ENCODE measurements at places on chromosomes 2 and 18.

DNA sequence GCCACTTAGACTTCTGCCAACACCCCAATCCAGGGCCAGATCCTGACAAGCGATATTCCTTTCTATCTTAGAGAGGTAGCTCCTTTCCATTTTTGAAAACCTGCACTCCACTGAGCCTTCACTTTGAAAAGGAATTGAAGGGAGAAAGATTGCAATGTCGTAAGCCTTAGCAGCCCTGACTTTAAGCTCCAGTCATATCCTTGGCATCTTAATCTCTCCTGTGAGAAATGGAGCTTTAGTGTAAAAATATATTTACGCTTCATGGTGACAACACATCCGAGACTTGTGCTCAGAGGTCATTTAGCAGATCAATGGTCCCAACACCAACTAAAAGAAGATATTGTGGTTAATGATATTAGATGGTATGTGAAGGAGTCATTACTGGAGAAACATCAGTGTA, 235.8 kb upstream of the MEX3C start:
- DNase-seq: no peak

- DNase-seq: no peak
Measured at GRCh38 chr2:15298770-15299169, 262.4 kb downstream of the NBAS start.

DNA sequence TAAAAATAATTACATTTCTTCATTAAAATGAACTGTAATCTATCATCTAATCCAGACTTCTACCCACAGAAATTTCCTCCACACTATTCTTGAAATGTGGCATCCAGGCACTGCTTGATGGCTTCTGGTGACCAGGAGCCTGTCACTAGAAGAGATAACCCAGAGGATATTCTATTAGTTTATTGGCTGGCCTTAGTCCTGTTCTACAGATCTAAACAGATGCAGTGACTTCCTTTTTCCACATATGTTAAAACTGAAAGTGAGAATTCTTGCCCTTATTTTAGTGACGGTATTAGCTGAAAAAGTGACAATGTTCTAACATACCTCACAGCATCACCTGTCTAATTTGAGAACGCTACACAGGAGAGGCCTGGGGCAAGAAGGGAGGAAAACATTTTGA, 775.4 kb downstream of the TSN start:
- no peak for DNase-seq

DNA sequence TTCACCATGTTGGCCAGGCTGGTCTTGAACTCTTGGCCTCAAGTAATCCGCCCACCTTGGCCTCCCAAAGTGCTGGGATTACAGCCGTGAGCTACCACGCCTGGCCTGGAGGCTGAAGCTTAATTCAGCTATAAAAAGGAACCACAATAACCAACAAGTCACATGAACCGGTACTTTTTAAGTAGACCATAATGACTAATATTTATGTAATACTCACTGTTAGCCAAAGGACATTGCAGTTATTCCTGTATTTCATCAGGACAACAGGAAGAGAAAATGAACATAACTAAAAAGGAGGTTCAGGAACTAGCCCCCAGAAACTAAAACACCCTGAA, 49.0 kb upstream of the TMEM87B start:
- no peak for DNase-seq

GRCh38 chr18:46630991-46631390, 26.0 kb downstream of the LOXHD1 start:
- no peak for DNase-seq

- no peak for DNase-seq
Measured at GRCh38 chr18:60915160-60915559, 418.1 kb upstream of the CDH20 start.

DNA sequence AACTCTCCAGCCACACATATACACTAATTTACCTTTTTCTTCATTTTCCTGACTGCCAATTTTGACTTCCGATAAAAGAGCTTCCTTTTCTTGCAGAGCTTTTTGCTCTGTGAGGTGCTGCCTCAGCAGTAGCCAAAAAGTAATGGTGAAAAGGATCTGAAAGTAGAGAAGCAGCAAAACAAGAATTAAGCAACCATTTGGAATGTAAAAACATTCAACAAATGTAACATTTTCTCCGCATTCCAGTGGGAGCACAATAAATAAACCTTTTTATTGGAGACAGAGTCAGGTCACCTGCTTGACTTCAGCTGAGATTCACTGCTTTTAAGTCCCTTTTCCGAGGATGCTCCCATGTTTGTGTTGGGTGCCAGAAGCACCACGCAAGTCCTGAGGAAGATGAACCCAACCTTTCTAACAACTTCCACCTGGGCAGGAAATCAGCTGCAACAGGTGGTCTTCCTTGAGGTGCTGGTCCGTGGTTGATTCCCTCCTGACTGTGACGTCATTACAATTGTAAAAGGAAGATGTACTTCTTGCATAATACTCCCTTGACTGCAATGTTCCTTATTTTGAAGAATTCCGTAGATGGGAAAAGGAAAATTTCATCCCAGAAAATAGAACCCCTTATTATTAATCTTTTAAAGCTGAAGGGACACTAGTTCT, 265.5 kb downstream of the NAPG start:
- no peak for DNase-seq

DNA sequence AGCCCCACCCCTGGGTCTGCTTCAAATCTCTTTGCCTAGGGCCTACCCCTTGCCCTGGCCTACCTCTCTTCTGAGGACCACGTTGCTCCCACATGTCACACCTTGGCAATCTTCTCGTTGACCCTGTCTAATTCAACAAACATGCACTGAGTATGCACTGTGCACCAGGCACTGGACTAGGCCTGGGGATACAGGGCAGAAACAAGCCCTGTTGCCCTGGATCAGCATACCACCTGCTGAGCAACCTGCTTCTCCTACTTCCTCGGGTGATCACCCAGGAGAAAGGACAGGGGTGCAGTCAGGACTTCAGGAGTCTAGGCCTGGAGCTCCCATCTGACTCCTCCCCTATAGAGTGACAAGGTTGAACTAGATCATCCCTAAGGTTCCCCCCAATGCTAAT, 9.7 kb downstream of the WNT10A start:
- DNase-seq: no peak

DNA sequence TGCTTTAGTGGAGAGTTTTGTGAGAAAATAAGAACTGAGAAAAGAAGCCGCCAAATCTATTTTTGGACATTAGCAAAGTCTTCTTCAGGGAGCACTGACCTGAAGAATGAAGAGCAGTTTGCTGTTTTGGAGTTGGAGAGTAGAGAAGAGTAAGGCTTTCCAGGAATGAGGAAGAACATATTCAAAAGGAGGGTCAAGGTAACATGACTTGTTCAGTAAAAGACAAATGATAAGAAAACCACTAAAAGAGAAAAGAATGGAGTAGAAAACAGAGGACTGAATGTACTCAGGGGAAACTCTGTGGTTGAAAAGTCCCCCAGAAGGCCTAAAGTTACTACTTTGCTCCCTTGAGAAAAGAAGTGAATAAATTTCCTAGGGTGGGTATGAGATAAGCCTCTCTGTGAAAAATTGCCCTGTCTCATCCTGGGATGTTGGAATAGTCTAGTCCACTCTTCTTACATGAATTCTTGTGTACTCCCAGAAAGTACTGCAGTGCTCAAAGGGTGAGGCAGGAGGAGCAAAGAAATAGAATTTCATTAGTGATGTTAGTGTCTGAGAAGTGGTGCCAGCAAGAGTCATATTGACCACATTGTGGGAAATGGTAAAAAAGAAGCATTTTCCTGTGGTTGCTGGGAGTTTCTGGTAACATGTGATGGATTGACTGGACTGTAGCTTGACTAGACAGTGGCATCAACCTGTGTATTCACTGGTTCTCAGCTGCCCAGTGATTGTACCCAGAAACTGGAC, 27.8 kb downstream of the MBD5 start:
- DNase-seq: no peak

DNA sequence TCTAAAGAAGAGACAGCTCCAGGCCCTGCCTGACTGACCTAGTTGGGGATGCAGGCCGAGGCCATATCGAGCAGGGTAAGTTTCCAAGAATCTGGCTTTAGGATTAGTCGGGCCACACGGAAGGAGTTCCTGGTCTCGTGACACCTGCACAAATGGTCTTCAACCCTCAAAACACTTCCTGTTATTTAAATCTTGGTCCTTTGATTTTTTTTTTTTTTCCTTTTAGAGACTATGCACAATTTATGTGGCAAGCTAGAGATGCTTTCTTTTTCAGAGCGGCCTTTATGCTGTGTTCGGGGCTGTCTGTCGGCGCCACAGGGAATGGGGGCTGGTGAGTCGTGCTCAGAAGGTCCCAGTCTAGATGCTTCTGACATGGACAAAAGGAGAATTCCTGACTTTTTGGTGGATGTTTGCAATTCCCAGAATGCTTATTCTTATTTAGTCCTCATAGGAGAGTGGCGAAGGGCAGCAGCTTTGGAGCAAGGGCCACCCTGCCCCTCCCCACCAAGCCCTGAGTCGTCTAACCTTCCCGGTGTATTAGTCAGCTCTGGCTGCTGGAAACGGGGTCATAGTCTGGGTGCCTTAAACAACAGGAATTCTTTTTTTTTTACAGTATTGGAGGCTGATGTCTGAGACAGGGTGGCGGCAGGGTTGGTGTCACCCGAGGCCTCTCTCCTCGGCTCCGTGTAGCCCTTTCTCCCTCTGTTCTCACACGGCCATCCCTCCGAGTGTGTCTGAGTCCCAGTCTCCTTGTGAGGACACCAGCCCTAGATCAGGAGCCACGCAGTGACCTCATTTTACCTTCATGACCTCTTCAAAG, 27.4 kb downstream of the HPCAL1 start:
- DNase-seq: peak; percentile 80

- DNase-seq: no peak
Measured at GRCh38 chr2:100070078-100070477, 72.3 kb downstream of the AFF3 start.

DNA sequence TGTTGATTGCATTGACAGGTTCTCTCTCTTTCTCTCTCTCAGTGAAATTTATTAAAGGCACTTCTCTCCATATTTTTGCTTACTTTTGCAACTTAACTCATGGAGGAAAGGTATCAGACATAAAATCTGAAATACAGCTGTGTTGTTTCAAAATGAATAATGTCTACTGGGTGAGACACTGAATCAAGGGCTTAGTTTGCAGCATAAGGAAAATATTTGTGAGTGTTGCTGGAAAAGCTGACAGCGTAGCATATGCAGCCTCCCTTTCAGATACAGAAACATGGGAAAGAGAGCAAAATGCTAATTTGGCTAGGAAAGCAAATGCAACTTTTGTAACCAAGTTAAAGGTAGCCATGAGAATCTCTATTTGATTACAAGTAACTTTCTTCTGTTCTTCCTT, 81.5 kb upstream of the COL3A1 start:
- no peak for DNase-seq

- DNase-seq: no peak
Measured at GRCh38 chr2:44620189-44620990, 258.6 kb downstream of the CAMKMT start.

GRCh38 chr2:2116657-2117056, 214.4 kb downstream of the MYT1L start:
- no peak for DNase-seq

- no peak for DNase-seq
Measured at GRCh38 chr2:185161701-185162100, 563.4 kb downstream of the ZNF804A start.
